GM03348 (cell line): ENCODE measurements at places on chromosomes 13 and 19.

- no peak for DNase-seq
Measured at GRCh38 chr13:39961036-39961435, 305.6 kb downstream of the COG6 start.

- DNase-seq, result no peak
Measured at GRCh38 chr19:16297575-16298178, 26.9 kb upstream of the KLF2 start.

GRCh38 chr13:114143806-114144605, 11.6 kb upstream of the RASA3 start:
- DNase-seq, result no peak

DNA sequence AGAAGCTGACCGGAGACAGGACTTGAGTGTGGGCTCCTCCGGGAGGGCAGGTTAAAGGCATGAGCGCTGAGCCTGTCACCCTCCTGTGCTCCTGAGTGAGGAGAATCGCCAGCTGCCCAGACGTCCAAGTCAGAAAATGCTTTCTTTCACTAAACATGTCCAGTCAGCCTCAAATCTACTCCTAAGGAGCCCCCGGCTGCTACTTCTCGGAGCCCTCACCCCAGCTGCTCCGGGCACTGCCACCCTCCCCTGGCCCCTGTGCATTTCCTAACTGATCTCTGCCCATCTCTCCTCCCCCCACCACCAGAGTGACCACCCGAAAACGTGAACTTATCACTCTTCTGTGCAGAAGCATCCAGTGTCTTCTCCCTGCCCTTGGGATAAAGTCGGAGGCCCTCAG, 277.5 kb upstream of the SOX1 start:
- no peak for DNase-seq
